ENCODE measurements at places on chromosomes 2 and 18.
A peak's percentile ranks its signal among the peaks of the same experiment; 100 is the strongest.

- no peak for DNase-seq
These were observed 72.2 kb upstream of the SLC4A10 start for GRCh38 chr2:161552015-161552414.

DNA sequence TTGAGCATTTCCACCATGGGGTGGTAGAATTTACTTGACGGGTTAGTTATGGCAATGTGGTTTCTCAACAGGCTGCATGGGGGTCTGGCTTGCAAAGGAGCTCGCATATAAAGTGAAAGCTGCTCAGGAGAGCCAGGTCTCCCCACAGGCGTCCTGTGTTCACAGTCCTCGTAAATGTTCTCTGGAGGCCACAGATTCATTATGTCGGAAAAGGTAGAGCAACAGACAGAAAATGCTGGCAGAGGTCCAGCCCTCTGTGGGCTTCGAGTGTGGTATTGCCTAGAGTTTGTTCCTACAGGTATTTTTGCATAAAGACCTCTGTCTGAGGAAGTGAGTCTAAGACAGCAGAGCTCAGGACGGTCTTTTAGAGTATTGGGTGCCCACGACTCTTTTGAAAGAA is 96.4 kb downstream of the CDCA7 start:
- DNase-seq: no peak

GRCh38 chr2:229179628-229180027 is 91.5 kb downstream of the PID1 start:
- no peak for DNase-seq

- no peak for DNase-seq
These were observed 25.2 kb downstream of the TWSG1 start for GRCh38 chr18:9359796-9360195.

DNA sequence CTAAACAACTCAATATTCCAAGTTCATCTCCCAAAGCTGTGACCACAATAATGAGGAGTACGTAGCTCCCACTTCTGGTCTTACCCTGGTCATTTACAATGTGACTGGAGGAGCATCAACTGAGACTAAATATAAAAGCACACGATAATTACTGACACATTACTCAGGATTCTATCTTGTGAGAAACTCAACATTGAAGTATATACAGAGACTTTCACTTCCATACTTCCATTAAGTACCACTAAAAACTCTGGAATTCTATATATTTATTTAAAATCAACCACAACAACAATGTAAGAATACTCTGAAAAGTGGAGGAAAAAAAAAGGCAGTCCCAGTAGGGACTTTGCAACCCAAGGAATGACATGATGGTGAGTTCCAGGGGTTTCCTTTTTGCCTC is 61.4 kb downstream of the XDH start:
- no peak for DNase-seq

DNA sequence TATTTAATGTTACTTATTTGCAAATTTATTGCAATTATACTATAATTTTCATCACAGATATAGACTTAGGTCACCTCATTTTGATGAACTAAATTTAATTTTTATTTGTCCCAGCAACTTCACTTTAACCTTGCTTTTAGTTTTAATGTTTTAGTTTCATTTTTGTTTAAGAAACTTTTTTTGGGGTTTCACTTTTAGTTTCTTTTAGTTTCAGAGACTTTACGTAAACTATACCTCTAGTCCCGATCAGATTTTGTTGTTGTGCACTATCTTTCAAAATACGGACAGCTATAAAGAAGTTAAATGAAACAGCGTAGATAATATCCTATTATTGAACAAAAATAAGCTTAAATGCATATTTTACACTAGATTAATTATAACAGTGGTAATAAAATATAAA is 460.5 kb downstream of the ERBB4 start:
- no peak for DNase-seq

DNA sequence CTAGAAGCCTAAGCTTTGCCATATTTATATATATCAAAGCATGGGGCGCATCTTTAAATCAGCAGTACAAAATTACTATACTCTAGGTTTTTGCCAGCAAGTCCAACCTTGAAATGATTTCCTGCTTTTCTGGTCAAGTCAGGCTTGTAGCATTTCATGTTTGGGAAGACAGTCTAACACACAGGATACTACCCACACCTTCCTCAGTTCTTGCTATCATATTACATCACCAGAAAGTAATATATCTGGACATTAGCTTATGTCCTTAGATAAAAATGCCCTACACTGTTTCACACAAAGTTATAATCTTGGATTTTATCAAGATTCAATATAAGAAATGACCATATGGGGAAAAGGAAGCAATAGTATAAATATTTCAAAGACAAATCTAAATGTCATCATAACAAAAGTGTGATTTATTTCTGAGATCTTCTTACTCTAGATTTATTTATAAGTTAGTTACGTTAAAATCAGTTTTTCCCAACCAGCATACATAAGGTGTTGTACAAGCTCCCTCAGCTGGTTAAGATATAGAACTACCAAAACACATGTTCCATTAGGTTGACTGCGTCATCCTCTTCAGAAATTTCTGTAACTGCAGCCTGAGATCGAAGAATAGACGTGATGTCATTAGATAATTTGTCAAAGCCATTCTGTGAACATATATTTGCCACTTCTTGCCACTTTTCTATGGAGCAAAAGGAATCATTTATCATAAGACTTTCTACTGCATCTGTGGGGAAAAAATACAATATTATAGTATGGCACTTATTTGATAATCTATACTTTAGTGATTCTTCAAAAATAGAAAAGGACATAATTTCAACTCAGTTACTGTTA is 56.6 kb downstream of the CLHC1 start:
- peak; percentile 41 for DNase-seq

- DNase-seq: no peak
These were observed 362.5 kb upstream of the ACVR2A start for GRCh38 chr2:147482111-147482895.

- DNase-seq: no peak
These were observed 67.7 kb downstream of the SMCHD1 start for GRCh38 chr18:2723207-2723606.

DNA sequence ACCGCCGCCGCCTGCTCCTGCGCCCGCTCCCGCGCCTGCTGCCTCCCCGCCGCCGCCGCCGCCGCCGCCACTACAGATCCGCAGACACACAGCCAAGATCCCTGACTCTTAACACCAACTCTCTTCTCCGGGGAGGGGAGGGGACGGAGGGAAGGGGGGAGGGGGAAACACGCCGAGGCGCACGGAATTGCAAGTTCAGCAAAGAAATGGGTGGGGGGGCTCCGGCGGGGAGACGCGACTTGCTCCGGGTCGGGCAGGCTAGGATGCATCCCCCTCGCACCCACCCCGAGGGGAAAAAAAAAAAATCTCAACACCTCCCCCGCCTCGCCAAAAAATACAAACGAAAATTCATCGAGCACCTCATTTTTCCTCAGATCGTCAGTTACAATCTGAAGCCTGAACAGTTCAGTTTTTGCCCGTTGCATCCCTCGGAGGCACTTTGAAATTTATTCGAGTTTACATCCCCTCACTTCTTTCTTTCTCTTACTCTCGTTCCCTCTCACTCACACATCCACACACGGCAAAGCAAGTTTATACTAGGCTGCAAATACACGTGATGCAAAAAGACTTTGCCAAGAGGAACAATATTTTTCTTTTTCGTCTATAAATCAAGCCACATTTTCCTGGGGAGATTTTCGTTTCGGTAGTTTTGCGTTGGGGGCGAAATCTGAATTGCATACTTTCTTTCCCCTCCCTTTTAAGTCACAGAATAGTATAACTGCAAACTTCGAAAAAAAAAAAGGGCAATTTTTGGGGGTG is at the start of gene TCF4:
TSS of gene TCF4 (minus strand) at position 82 of the 759 bp plus-strand sequence. CDS start 1,076 bp downstream, outside the sequence.
- no peak for DNase-seq

- DNase-seq: no peak
These were observed 162.4 kb downstream of the CELF4 start for GRCh38 chr18:37403100-37403781.

- no peak for DNase-seq
These were observed 228.6 kb downstream of the SETBP1 start for GRCh38 chr18:44909191-44909719.

GRCh38 chr2:27170581-27171337 is 22.0 kb downstream of the TCF23 start:
- DNase-seq: no peak

- no peak for DNase-seq
These were observed 886.7 kb downstream of the SUCLG1 start for GRCh38 chr2:83572400-83572799.

GRCh38 chr2:49288113-49288705 is 133.9 kb upstream of the FSHR start:
- DNase-seq: no peak

DNA sequence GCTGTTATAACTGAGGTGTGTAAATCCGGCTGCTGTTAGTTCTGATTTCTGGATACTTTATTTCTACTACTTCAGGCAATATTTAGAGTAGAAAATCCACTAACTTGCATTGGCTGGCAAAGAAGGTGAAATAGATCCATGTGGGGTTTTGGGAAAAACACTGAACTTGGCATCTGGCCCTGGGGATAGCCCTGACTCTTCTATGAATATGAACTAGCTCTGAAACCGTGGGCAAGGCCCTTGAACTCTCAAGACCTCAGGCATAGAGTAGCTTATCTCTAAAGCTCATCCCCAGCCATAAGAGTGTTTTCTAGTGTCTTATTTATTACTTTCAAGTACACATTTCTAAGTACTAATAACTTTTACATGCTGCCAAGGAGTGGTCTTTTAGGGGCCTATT is 25.8 kb downstream of the PARD3B start:
- no peak for DNase-seq

GRCh38 chr2:164066095-164066494 is 330.3 kb upstream of the FIGN start:
- no peak for DNase-seq

DNA sequence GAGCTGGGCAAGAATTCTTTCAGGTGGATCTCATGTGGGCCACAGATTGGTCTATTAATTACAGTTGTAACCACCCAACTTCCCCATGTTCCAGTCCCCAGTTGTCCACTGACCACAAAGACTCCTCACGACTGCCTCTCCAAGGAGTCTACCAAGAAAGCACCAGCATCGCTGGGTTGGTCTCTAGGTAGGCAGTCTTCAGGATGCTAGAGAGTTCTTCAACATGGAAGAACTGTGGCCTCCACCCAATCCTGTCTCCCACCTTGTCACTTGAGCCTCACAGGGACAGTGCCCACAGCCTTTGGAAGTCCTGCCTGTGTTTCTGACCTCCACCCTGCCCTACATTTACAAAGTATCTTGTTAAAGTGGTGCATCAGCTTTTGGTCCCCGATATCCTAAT is 184.7 kb upstream of the FN1 start:
- no peak for DNase-seq

DNA sequence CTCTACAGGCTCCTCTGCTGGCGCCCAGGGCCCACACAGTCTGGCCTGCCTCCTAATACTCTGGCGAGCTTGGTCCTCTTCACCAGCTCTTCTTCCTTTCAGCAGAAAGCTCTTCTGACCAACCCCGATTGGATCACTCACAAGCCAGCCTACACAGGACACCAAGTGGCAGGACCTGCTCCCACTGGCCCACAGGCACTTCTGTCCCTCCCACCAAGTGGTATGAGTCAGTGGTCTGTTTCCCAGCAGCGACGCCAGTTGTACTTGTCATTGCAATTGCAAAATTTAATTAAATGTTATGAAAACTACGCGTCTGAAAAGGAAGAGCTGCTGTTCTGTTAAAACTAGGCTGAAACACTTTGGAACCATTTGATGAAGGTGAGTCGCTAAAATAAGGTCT is 46.7 kb downstream of the NDUFA10 start:
- no peak for DNase-seq

DNA sequence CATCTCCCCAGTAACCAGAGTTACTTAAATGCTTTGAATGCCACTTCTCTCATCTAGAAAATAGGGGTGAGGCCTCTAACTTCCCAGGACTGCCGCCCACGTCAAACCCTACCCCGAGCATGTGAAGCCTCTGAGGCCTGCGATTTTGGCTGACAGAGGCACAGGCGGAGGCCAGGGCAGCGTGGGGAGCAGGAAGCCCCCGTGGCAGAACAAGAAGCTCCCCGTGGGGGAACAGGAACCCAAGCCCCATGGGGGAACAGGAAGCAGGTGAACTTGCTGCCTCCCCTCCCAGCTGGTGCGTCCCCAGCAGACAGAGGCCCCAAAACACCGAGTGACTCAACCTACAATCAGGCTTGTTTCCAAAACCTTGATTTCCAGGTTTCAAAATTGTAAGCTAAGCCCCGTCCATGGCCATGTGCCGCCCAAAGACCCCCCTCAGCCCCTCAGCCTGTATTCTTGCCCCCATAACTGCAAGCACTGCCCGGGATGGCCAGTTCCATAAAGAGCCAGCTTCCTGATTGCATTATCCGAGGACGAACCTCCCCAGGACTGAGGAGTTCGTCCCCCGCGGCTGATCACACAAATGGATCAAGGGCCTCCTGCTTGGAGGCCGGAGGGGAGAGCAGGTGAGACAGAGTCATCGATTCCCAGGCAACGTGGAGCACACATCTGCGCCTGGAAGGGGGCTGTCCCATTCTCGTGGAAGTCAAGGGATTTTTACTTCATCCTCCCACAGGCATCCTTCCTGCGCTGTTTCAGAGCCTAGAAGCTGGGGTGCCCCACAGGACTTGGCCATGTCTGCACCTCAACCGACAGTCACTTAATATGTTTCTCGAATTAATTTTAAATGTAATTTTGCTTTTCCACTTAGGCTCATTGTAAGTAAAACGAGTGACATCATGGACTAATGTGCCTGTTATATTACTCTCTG is 36.3 kb upstream of the CTDP1 start:
- no peak for DNase-seq

DNA sequence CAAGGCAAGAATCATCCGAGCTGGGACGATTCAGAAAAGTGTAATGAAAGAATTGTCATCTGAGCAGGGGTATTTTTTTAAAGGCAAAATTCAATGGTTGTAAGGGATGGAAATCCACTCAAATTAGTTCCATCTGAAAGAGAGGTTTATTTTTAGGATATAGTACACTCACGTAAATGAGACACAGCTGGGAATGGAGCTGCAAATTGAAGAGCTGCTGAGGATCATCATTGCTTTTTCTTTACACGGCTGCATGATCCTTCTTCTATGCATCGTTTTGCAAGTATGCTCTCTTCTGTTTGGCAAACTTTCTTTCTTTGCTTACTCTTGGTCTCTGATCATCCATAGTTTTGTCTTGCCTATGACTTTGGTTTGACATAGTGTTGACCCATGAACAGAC is 27.4 kb upstream of the CUL3 start:
- DNase-seq: no peak

GRCh38 chr2:112821142-112821541 is 15.4 kb downstream of the IL1B start:
- no peak for DNase-seq

GRCh38 chr18:49225160-49225559 is 235.3 kb downstream of the DYM start:
- no peak for DNase-seq

- no peak for DNase-seq
These were observed 413.3 kb upstream of the TRIB2 start for GRCh38 chr2:12303181-12304030.

Measured in HepG2 (cell line).